ENCODE measurements at places on chromosomes 4 and X.

DNA sequence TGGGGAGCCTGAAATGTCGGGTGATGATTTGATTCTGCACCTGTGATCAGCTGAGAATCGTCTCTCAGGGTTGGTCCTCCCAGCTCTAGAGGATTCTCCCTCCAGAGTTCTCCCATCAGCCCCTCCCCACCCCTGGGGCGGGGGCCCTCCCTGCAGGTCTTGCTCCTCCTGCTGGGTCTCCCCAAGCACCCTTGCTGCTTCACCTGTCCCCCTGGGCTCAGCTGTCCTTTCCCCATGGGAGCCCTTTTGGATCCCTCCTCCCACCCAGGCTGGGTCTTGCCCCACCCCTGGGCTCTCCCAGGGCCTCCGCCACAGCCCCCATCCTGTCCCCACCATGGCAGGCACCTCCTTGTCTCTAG, 22.2 kb downstream of the PSAPL1 start:
- no peak for DNase-seq

DNA sequence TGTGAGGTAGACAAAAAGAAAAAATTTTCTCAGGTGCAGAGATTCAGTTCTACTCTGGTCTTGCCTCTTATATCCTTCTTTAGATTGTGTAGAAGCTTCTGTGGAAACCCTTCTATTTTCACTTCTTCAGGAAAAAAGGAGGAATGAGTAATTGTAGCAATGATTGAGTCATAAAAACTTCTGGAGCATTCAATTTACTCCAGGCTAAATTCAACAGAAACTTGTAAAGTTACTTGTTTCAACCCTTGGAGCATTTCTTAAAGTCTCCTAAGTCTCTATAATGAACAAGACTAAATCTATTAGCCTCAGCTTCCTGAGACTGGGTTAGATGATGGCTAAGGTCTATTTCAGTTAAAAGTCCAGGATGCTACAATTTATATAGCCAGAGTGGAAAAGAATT, 29.9 kb downstream of the BOD1L1 start:
- DNase-seq, result no peak

DNA sequence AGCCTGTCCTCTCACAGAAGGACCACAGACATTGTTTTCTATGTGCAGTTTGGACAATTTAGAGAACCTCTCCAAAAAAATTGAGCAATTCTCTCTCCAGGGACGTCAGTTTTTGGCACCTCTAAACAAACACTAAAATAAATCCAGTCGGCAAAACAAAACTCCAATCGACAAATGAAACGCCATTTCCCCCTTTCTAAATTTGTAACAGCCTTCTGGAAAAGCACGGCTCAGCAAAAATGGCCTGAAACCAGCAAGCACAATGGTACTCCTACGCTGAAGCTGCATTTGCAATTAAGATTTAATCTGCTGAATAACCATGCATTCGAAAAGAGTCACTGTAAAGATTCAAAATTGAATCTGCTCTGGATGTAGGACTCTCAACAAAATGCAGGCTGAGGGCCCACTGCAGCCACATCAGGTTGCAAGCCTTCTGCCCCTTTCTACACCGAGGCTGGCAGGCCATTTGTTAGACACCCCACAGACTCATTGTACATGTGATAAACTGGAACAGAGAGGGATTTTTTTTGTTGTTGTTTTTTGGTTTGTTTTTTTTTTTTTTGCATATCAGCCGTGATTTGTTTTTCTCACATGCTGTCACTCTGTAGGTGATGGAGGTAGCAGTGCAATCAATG, 79.9 kb upstream of the MAP3K15 start:
- DNase-seq, result no peak

DNA sequence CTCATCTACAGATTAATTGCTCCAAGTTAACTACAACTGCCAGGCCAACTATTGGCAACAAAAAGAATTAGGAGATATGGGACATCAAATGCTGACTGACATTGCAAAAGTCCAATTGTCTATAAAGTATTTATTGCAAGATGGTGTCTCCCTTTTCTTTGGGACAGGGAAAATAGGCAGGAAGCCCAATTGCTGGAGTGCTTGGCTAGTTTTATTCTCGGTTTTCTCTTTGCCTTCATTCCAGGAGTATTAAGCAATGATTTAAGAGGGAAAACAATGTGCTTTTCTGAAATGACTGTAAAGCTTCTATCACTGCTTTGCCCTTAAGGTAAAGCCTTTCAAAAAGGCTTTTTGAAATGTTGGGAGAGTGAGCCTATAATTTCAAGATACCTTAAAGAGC, 62.8 kb upstream of the DIAPH2 start:
- DNase-seq, result no peak

DNA sequence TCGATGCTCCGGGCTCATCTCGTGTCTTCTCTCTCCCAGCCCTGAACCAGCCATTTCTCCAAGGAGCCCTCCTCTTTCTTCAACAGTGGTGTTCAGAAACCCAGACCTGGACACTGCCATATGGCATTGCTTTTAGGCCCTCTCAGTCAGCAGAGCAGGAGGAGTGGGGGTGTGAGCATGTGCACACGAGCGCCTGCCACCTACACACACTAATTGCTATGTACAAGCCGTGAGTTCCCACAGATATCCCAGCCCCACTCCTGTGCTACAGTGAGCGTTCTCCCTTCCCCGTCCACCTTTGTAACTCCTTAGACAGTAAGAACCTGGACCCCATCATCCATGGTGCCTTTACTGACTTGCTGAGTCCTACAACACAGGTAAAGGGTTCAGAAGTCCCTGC, 53.8 kb downstream of the TNIP2 start:
- no peak for DNase-seq

- no peak for DNase-seq
Measured at GRCh38 chr4:167290678-167291077, 56.4 kb upstream of the SPOCK3 start.

DNA sequence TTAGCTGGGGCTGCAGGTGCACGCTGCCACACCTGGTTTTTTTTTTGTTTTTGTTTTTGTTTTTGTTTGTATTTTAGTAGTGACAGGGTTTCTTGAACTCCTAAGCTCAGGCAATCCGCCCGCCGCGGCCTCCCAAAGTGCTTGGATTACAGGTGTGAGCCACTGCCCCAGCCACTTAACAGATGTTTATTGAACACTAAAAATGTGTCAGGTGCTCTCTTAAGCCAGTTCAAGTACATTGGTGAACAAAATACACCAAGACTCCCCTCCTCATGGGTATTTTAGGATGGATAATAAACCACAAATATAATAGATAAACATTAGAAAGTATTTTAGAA, 69.9 kb downstream of the TRAPPC11 start:
- DNase-seq, result no peak

DNA sequence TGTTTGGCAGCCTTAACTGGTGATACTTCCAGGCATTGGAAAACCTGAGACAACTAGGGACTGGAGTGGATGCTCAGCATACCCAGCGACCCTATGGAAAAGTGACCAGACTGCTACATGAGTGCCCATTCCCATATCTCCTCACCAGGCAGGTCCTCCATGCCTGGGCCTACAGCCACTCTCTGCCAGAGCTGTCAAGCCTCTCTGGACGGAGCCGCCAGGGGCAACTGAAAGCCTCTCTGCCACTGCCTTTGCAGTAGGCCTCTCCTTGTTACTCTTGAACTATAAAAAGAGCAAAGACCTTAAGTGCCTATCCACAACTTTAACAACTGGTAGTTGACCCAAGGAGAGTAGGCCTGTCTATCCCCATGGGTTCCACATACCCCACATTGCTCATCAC, 20.2 kb upstream of the FAAH2 start:
- no peak for DNase-seq

- DNase-seq, result no peak
Measured at GRCh38 chr4:5003372-5003857, 15.8 kb downstream of the CYTL1 start.

GRCh38 chrX:80430826-80431504, 10.7 kb downstream of the TENT5D start:
- DNase-seq, result no peak

DNA sequence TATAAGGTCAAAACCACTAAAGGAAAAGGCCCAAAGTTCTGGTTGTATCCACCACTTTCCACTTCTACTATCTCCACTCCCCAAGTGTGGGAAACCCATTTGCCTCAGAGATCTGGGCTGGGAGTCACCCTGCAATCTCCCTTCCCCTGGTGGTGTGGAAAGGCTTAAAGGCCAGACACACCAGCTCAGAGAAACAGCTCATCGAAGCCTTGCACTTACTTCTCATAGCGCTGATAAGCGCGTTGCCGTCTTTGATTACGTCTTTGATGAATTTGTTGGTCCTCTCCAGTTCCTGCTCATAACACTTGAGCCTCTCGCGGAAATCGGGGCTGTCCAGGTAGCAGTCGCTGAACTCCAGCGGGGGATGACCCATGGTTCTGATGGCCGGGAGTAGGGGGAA, 647 bp downstream of the OPHN1 start:
- no peak for DNase-seq

DNA sequence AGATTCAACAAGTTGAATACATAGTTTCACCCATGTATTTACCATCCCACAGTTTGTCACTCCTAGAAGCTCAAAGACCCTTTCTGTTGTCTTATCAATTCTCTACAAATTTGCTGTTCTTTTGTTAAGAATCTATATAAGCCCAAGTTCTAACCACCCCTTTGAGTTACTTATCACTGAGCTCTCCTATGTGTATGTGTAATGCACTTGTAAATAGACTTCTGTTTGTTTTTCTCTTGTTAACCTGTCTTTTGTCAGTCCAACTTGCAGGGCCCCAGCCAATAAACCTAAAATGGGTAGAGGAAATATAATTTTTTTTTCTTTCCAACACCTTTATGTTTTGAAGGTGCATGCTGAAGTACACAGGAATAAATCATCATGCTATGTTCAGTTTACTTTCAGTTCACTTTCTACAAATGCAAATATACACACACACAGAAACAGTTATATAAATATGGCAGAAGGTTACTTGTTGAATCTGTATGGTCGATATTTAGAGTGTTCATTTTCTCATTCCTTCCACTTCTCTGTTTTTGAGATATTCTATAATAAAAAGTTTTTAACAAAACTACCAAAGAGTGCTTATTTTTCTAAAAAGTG, 22.3 kb upstream of the CLOCK start:
- DNase-seq, result no peak

DNA sequence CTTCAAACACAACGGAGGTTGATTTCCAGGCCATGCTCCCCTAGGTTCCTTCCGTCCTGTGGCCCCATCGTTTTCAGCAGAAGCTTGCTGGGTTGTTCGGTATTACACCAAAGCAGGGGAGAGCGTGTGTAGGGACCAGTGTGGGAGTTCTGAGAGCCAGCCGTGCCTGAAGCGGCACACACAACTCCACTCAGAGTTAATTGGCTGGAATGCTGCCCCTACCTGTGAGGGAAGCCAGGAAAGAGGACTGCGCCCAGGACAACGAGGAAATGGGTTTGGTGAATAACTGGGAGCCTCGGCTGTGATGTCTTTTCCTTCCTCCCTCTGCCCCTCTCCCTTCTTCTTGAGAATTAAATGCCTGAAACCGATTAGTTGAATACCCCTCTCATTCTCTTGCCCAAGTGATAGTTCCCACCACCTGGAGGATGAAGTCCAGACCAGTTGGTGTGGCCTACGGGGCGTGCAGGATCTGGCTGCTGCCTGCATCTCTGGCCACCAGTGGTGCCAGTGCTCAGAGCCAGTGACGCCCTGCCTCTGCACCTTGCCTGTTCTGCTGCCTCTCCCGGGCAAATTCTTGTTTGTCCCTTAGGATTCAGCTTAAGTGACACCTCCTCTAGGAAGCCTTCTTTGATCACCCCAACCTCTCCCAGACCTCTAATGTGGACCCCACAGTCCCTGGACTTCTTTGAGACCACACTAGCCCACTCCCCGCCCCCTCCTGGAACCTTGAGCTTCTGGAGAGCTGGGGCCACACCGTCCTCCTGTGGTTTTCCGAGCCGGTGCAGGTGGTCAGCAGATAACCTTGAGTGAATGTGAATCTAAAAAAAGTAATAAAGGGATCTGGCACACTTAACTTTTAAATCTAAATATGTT, 33.6 kb downstream of the TBC1D14 start:
- peak; percentile 74 for DNase-seq

GRCh38 chrX:52424656-52425055, 55.8 kb downstream of the XAGE2 start:
- DNase-seq, result no peak

DNA sequence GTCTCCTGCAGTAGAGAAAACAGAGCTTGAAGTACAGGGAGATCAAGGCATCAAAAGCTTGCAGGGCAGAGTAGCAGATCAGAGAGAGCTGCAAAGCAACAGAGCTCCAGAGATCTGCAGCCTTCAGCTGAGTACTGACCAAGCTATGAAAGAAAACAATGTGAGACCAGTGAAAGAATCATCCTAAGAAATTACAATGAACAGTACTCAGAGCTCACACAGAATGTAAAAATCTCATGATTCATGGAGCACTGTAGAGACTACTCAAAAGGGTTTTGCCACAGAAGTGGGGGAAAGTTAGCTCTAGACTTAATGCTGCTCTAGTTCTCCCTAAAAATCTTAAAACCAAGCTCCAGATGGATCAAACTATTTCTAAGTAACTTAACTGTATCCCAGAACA, 80.0 kb upstream of the MAB21L2 start:
- no peak for DNase-seq

DNA sequence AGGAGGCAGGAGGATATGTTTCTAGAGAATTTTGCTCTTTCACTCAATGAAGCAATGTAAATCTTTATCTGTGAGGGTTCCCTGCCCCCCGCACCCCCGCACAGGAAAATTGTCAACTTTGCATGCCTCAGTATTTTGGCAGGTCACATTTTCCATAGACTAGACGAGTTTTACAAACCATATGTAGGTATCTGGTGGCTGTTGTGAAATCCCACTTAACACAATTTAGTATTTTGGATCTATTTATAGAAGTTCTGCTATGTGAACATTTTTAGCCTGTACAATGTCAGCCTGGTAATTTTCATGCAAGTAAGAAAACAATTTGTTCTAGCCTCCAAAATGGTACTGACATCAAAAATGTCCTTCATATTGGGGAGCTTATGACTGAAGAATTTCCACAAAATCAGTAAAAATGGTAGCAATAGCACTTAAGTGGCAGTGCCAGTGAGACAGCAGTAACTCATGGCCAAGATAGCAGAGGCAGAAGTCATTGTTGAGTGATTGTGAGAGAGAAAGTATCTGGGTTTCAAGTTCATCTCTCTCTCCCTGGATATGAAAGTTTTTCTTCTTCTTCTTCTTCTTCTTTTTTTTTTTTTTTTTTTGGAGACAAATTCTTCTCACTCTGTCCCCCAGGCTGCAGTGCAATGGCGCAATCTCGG, 12.4 kb upstream of the FRYL start:
- no peak for DNase-seq

DNA sequence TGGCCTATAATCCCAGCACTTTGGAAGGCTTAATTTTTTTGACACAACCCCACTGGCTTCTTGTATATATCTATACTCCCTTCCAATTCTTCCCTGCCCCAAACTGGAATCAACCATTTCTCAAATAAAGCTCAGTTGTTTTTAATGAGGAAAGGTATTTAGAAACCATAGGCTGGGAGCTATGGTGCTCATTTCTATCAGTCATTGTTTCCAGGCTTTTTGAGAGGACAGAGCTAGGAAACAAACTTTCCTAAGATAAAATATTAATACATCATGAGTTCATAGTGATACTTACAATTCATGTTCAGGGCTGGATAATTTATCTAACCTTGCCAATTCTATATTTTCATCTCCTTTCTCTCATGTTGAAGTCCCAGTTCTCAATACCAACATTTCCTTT, 50.3 kb downstream of the BCOR start:
- DNase-seq, result no peak

GRCh38 chr4:184283659-184284335, 66.1 kb upstream of the ENPP6 start:
- DNase-seq, result peak; percentile 62
